ENCODE measurements at places on chromosomes 6 and 20. TPM values are rescaled to one million over a fixed set of nuclear protein-coding genes. Genes with fewer than 3 reads are reported as not detected.

EDN3 gene
- not detected for total RNA-seq

TRIM40 gene
- total RNA-seq, result not detected

MYO6 gene
- total RNA-seq, result 18.3 TPM

SLC35D3 gene
- total RNA-seq, result not detected

PTGIS gene
- not detected for total RNA-seq

MDC1 gene
- 26.9 TPM for total RNA-seq

GRM1 gene
- not detected for total RNA-seq

KIF16B gene
- 0.37 TPM for total RNA-seq

DNA sequence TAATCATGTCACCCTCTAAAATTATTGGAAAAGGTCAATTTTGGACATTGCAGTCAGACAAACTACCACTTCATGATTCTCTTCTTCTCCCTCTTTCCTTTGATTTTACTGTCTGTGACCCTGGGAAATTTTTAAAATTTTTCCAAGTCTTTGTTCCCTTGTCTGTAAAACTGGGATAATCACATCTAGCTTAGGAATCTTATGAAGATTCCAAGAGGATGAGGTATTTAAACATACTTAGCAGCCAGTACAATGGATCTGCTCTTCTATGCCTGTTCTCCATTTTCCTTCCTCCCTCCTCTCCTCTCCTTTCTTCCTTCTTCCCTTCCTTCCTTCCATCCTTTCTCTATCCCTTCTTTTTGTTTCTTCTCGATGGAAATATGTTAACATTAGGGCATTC is 651.6 kb upstream of the MARCKS start:
- no peak for DNase-seq

DNA sequence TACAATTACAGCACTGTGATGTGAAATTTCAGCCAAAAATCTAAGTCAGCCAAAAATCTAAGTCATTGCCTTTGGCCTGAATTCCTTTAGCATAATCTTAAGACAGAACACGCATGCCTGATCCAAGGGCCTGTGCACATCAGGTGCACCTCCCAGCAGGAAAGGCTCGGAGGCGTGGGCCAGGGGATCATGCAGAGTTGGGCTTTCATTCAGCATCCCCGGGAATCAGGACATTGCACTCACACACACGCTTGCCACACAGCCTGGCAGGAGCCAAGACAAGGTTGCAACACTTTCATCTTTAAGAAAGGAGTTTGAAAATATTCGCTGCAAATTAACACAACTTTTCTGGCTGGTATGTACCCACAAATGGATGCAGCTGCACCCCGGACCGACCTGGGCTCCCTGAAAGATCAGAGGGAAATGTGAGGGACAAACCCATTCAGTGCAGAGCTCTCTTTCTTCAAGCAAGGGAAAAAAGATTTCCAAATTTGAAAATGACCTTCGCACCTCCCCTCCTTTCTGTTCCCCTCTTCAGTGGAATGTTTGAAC is 48.8 kb downstream of the ERMARD start:
- DNase-seq, result no peak

GRCh38 chr20:57998981-57999464 is 229.4 kb downstream of the ANKRD60 start:
- no peak for DNase-seq

DNA sequence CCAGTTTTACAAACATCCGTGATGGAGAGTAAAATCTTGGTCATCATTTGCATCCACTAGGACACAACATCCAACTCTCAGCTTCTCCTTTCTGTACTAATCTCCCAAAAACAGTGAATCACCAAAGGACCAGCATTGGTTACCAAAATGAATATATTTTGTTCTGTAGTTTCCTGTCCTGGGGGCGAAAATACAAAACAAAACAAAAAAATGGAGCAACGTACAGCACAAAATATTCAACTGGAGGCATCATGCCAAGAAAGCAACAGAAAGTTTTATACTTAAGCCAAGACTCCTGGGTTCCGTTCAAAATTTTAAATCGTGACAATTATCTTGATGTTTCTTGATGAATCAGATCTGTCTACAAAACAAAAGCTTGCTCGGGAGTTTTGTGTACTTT is 126.6 kb upstream of the CCDC28A start:
- peak; percentile 72 for DNase-seq

DNA sequence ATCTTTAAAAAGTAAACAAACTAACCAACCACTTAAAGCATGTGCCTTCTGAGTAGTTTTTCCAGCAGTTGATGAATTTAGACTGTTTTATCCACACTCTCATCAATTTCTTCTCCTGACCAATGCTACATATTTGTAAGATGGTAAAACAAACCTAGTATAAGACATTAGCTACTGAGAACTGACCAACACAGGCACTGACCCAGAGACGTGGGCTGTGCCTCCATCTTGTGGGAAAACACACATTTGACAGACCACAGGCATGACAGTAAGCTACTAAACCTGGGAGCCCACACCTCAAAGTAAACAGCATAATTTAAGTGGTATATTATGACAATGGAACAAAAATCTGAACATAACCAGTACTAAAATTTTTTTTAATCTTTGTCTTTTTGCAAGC is 121.4 kb upstream of the NRSN1 start:
- DNase-seq, result no peak

DNA sequence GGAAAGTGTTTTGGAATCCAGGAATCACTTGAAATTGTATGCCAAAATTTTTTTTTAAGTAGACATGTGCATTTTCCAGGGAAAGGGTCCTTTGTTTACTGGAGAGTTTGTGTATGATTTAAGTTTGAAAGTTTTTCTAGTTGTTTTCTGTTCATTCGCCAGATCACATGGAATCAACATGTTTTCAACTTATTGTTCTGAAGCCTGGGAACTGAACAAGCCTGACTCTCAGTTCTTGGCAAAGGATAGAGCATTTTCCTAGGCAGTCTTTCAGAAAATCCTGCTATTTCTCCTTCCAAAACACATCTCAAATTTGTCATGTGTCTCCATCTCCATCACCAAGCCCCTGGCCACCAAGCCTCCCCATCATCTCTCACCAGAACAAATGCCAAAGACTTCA is 374.8 kb downstream of the MAFB start:
- DNase-seq, result no peak

GRCh38 chr6:10759312-10759839 is 11.8 kb downstream of the TMEM14B start:
- DNase-seq, result peak; percentile 89

- peak; percentile 28 for DNase-seq
Measured at GRCh38 chr6:125008261-125008703, 46.0 kb downstream of the RNF217 start.

GRCh38 chr20:5342021-5342420 is 25.3 kb upstream of the PROKR2 start:
- DNase-seq, result no peak

DNA sequence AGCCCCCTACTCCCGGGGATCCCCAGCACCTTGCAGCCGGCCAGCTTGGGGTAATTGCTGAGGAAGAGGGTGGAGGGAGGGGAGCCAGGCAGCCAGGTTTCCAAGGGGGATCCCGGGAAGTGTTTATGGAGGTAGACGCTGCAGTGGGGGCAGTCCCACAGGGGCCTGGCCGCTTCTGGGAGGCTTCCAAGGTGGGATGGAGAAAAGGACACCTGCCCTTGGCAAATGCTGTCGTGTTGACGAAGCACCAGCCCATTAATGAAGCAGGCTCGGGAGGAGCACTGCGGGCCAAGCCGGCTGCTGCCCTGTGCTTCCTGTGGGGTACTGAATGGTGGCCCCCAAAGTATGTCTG is 82.4 kb downstream of the TMEM242 start:
- no peak for DNase-seq

Measured in HFFc6 (cell line).